Ascending aorta (tissue), 2 donors: ENCODE measurements at places on chromosomes 4 and X.

GRCh38 chr4:77025643-77026321 is 50.0 kb downstream of the CCNI start:
- DNase-seq = no peak

- no peak for DNase-seq
These were observed 42.1 kb downstream of the RBMX2 start for GRCh38 chrX:130443875-130444274.

GRCh38 chr4:120434756-120435155 is 368.1 kb upstream of the MAD2L1 start:
- no peak for DNase-seq

DNA sequence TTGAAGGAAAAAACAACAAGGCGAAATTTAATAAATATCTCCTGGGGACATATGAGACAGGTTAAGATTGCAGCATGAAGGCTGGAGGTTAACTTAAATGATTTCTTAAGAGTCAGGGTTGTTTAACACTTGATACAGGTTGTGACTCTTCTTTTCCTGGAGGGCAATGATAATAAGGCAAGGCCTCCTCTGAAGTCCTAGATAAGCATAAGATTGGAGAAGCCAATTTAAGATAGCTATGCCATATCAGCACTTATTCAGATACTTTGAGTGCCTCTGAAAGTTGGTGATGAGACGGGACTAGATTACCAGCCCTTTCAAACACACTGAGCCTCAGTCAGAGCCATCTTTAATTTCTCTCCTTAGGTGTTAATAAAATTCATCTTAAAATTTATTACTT is 350.8 kb downstream of the FBXO8 start:
- no peak for DNase-seq

GRCh38 chr4:87103691-87104187 is 116.7 kb downstream of the KLHL8 start:
- DNase-seq = no peak

- DNase-seq = no peak
These were observed 123.5 kb upstream of the JADE1 start for GRCh38 chr4:128686032-128686465.

DNA sequence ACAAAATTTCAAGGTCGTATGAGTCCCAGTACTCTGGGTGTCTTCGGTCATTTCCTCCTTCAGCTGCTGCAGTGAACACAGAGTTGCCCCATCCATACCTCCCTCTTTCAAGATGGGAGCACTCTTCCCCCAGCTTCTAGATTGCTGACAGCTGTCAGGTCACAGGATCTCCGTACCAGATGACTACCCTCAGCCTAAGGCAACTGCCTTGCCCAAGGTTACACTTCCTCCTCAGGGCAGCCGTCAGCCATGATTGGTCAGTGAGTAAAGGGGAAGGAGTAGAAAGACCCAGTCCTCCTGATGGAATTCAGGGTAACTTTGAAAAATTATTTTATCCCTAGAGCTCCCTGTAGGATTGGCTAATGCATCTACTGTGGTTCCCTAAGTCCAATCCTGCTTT is 81.6 kb downstream of the NAF1 start:
- no peak for DNase-seq

DNA sequence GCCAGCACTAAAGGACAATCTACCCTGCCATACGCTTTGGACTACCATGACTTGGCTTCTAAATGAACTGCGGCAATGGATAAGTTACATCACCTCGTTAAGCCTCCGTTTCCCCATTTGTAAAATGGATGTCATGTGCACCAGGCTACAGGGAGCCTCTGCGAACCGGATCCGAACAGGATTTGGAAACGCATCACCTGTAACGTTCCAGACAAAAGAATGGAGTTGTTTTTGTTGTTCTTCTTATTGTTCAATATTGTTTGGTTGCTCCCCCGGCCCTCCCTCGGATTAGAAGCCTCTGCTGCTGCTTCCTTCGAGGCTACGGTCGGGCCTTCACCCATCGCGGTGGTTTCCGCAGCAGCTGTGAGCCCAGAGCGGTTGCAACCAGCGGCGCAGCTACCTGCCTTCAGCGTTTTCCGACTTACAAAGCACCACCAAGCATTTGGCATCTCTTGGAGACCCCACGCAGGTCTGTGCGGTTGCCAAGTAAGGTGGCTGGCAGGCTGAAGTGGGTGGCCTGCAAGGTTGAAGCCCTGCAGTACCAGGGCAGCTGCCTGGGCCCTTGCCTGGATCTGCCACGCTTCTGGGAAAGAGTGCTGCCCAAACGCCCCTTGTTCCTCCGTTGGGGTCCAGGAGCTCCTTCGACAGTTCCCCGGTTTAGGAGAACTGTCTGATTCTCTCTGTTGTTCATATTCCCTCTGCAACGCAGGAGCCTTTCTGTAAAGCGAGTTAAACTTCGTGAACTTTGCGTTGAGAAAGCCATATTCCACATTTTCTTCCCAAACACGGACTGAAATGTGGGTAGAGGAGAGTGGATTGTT is 7.1 kb downstream of the NKX3-2 start:
- no peak for DNase-seq

DNA sequence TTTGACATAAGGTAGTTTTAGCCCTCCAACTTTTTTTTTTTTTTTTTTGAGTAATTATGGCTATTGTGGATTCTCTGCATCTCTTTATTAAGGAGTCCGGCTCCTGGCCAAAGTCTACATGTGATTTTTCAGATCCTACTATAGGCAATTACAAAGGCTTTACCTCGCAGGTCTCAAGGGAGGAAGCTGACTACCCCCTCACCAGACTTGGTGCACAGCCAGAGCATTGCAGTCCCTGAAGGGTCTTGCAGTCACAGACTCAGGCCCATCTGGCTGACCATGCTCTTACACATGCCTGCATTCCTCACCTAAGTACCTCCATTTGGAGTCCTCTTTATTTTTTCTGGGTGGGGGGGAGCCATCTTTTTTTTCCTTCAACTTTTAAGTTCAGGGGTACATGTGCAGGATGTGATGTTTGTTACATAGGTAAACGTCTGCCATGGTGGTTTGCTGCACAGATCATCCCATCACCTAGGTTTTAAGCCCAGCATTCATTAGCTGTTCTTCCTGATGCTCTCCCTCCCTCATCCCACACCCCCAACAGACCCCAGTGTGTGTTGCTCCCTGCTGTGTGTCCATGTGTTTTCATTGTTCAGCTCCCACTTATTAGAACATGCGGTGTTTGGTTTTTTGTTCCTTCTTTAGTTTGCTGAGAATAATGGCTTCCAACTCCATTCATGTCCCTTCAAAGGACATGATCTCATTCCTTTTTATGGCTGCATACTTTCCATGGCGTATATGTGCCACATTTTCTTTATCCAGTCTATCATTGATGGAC is 88.4 kb upstream of the STIM2 start:
- no peak for DNase-seq

DNA sequence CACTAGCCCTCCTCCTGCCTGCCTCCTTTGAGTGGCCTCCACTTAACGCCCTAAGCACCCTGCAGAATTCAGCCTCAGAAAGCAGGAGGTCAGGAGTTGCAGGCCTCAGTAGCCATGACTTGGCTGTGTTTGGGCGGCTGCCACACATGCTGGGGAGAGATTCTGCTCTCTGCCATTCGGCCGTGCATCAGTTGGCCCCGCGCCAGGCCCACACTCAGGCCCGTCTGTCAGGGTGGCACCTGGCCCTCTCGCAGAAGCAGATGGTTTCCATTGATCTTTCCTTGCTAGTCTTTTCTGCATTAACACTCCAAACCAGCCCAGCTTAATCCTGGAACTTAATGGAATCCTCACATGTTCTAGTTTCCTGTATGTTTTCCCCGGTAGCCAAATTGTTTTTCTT is 30.7 kb upstream of the ATP6AP2 start:
- DNase-seq = no peak

DNA sequence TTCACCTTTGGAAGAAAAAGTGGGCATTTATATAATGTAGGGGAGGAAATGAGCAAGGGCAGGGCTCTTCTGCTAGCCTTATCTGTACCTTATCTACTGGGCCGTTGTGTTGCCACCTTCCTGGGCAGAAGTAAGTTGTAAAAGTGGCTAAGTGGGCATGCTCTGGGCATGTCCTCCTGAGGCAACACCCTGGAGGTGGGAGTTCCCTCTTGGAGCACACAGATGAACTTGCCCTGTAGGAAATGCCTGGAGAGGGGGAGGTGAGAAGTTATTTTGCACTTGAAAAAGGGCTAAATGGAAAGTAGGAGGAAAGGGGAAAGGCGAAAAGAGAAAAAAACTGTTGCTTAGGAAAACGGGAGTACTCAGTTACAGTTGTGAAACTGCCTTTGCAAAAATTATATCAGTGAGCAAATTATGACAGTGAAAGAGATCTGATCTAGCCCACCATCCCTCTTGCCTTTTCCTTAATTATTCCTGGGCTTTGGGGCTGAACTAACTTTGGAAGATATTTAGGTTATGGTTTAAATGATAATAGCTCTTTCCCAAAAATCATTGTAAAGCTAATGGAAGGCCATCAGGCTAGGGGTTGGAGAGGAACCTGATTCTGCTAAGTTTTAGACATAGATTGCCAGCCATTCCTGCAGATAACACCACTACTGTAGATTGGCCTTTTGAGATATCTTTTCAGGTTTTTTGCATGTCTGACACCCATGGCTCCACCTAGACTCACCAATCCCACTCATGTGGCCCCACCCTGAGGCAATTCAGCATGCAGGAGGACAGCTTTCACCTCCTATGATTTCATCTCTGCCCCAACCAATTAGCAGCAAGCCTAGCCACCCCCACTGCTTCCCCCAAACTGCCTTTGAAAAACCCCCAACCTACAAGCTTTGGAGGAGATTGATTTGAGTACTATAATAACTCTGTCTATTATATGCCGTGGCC is 20.5 kb upstream of the ZNF81 start:
- DNase-seq = no peak

DNA sequence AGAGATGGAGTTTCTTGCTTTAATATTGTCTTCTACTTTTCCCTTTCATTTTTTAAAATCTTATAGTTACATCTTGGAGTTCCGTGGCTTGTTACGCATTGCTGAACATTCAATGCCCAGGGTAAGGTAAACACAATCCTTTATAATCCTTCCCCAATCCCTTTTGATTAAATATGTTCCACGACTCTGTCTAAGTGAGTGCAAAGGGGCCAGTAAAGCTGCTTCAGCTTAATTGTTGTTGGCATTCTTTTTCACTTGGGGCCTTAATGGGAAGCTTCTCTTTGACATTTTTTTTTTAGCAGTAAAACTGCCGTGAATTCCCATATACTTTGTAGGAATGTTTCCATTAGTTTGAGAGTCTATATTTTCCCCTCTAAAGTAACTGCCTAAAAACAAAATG is 1028.1 kb downstream of the C4orf33 start:
- no peak for DNase-seq

GRCh38 chr4:166724369-166724768 is 509.9 kb downstream of the SPOCK3 start:
- no peak for DNase-seq

GRCh38 chr4:62292911-62293310 is 1092.8 kb downstream of the ADGRL3 start:
- no peak for DNase-seq

- no peak for DNase-seq
These were observed 69.5 kb downstream of the TNIP2 start for GRCh38 chr4:2686379-2687265.

DNA sequence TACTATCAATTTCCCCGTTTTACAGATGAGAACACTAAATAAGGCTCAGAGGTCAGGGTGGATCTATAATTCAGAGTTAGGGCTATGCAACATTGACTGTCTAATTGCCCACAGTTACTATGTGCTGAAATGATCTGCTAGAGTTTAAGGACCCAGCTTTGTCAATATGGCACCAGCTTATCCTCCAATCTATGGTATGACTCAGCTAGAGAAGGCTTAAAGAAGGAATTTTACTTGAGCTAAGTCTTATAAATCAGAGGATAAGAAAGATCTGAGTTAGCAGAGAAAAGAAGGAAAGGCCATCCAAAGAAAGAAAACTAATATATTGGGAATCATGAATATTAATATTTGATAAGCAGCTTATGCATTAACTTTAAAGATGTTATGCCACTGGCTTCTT is 78.1 kb downstream of the ASB9 start:
- DNase-seq = no peak

DNA sequence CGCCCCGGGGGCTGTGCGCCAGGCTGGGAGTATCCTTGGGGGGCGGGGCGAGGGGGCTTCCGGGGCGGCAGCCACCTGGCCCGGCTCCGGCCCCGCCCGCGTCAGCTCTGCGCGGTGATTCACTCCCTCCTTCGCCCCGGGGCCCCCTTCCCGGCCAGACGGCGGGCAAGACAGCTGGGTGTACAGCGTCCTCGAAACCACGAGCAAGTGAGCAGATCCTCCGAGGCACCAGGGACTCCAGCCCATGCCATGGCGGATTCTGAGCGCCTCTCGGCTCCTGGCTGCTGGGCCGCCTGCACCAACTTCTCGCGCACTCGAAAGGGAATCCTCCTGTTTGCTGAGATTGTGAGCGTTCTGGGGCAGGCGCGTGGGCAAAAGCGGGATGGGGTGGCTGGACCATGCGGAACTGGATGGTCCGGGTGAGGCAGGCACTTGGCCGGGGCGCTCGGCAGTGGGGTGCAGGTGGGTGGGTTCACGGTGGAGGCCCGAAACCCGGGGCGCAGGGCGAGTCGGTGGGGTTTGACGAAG is at the start of gene PLP2:
Gene PLP2, plus strand, starts transcription at position 147 of the 528 bp plus-strand sequence. Its CDS starts 103 bp downstream, at position 250.
- peak; percentile 85 for DNase-seq
